ENCODE measurements at places on chromosomes 11 and 22. TPM values are rescaled to one million over a fixed set of nuclear protein-coding genes. Genes with fewer than 3 reads are reported as not detected.

GRCh38 chr11:46733234-46733633 is 14.2 kb downstream of the F2 start:
- no peak for DNase-seq

DNA sequence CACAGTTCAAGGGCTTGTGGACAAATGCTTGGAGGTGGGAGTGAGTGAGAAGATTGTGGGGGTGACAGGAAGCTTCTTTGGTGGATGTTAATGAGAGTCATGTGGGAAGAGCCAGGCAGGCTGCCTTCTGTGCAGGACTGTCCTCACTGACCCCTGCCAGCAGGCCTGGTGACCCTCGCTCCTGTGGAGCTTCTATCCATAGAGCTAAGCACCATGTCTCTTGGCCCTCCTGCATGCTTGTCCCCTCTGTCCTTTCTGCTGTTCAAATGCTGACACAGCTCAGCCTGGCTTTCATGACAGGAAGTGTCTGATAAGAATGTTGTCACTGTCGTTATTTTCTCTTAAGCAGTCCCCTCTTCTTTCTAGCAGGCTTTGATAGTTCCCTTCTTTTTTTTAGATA is 37.6 kb downstream of the NAT10 start:
- no peak for DNase-seq

YAP1 gene
- 154 TPM for total RNA-seq

- DNase-seq: peak; percentile 16
Measured at GRCh38 chr22:17536269-17536668, 27.0 kb upstream of the SLC25A18 start.

MUC6 gene
- 173 TPM for total RNA-seq

GRCh38 chr11:86440305-86440716 is 65.6 kb downstream of the CCDC81 start:
- no peak for DNase-seq

DNA sequence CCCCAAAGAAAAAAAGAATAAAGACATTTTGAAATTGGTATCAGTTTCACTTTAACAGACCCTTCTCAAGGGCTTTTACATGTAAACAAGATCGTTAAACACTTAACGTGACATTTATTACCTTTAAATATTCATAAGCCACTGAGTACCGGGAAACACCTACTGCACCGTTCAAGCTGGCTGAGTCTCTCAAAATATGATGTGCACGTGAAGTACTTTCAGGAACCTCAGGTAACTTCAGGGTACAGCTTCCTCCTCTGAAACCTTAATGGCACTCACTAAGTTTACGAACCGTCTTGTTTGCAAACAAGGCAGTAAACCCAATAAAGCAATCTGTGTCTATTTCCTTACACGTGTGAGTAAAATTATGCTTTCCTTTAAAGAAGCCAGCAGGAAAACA is 105.5 kb upstream of the TENM4 start:
- DNase-seq: no peak

GRCh38 chr22:37599153-37599552 is 9.5 kb upstream of the GGA1 start:
- peak; percentile 85 for DNase-seq

- no peak for DNase-seq
Measured at GRCh38 chr22:50523806-50524675, 1.4 kb downstream of the SCO2 start.

DNA sequence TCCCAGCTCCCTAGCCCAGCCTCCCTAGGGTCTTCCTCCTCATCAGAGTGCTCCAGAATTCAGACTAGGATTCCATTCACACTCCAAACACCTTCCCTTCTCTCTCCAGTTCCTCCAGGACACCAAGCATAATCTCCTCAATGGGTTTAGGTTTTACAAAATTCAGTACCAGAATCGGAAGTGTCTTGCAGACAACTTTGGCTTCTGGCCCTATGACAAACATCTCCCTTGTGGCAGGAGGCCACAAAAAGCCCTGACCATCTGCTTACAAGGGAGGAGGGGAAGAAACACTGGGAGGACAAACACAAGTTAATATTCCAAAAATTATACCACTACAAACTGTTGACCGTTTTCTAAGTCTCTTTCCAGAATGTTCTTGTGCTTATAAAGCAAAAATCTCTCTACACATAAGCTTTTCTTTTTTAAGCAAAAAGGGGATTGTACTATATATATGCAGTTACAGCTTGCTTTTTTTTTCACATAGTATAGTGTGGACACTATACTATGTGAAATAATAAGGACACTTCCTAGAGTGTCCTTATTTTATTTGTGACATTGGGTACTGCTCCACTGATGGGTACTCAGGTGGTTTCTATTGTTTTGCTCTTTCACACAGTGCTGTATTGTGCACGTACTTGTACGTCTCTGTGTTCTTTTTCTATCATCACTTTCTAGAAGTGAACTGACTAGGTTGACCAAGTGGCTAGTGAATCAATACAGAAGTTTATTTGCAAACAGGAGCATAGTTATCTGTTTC is 78.7 kb downstream of the BDNF start:
- DNase-seq: no peak

DNA sequence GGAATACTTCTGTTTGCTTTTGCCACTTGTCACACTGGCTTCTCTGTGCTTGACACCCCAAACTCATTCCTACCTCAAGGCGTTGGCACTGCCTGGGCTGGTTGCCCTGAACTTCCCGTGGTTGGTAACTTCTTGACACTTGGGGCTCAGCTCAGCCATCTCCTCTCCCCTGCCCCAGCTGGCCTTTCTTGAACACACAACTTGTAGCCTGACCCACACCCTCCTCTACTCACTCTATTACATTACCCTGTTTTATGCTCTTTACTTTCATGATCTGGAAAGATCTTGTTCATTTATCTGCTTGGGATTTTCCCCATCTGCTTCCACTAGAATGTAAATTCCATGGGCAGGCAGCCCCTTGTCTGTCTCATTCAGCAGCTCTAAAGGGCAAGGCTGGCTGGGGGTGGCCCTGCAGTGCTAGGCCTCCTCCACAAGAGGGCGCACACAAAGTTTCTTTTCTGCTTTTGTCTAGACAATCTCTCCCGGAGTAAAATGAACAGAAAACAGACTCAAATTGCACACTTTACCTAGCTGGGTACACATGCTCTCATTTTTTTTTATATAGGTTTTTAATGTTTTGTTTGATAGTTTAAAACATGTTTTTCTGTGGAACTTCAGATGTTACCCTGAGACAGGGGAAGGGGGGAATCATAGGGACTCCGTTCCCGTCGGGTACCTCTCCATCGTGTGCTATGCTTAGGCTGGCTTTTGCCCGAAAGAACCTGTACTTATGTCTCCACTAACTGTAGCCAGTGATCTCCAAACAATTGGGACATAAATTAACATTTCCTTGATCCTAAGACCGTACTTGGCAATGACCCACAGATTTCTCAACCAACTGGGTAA is 16.4 kb upstream of the MRGPRX2 start:
- DNase-seq: peak; percentile 44

HBG2 gene
- 13.2 TPM for total RNA-seq

KCNJ1 gene
- not detected for total RNA-seq

OR52L1 gene
- not detected for total RNA-seq

GRCh38 chr11:9575260-9576240 is 2.1 kb downstream of the WEE1 start:
- DNase-seq: peak; percentile 73

- DNase-seq: no peak
Measured at GRCh38 chr11:131859538-131860210, 489.3 kb downstream of the NTM start.

EFCAB6 gene
- 4.1 TPM for total RNA-seq

IGSF22 gene
- 4.9 TPM for total RNA-seq

DNA sequence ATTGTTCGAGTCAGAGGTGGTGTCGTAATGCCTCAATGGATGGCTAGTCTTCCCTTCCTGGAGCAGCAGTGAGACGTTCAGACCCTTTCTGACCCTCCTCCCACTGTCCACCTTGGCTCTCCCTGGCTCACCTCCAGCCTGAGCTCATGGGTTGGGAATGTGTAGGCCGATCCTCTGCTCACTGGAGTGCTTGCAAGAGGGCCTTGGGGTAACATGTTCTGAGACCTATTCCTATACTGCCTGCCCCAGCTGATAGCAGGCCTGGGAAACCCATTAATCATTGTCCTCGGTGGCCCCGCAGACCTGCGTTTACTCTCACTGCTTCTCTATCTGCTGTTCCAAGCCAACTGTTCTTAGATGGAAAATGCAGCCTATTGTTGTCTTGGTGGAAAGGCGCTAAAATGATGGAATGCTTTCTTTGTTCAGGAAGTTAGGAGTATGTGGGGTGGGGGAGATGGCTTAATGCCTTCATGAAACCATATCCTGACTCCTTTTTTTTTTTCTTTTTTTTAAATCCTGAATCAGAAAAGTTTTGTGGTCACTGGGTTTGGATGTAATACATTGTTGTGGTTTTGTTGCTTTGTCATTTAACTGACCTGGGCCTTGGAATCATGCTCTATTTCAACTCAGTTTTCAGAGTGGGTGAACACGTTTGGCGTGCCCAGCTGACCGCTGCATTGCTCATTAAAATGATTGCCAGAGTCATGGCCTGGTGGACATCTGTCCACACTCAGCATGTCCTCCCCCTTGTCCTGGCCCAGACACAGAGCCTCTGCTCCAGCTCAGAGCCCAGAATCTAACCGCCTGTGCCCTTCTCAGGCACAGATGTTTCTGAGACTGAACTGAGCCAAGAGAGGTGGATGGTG is 72.5 kb downstream of the MICAL2 start:
- no peak for DNase-seq

PANX3 gene
- not detected for total RNA-seq

ZNF214 gene
- 4.1 TPM for total RNA-seq

TBC1D10A gene
- 48.4 TPM for total RNA-seq

DNA sequence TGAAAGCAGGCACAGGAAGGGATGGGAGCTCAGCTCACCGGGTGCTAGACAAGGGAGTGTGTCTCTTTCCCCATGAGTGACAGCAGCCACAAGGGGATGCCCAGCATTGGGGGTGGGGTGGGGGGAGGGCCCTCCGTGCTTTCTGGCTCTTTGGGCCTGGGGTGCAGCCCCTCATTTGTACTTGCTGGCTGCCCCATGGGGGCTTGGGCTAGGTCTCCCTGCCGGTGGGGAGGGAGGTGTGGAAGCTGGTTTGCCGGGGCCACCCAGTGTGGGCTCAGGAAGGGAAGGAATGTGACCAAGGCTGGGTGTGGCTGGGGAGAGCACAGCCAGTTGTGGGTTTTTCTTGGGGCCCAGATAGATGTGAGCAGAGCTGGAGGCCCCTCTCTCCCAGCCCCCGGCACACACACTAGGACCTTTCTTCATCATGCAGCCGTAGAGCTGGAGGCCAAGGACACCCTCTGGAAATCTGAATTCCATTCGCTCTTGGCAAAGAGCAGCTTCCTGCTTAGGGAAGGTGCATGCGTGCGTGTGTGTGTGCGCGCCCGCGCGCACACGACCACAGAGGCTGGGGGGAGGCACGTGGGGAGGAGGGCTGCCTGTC is 25.8 kb downstream of the KCNQ1OT1 start:
- no peak for DNase-seq

TSSK2 gene
- total RNA-seq: not detected

MRGPRX4 gene
- total RNA-seq: not detected

- DNase-seq: no peak
Measured at GRCh38 chr11:43359422-43359818, 700 bp downstream of the TTC17 start.

- DNase-seq: no peak
Measured at GRCh38 chr11:128262463-128263345, 324.7 kb downstream of the ETS1 start.

GRCh38 chr22:23835484-23836144 is 3.2 kb downstream of the DERL3 start:
- DNase-seq: no peak

- peak; percentile 90 for DNase-seq
Measured at GRCh38 chr22:38176170-38176741, 5.4 kb downstream of the PLA2G6 start.

CCDC116 gene
- 0.37 TPM for total RNA-seq

- DNase-seq: no peak
Measured at GRCh38 chr11:134583397-134583990, 171.5 kb upstream of the B3GAT1 start.

- no peak for DNase-seq
Measured at GRCh38 chr11:6201481-6201880, 2.5 kb downstream of the OR52W1 start.

GRCh38 chr11:975827-976226 is 50.2 kb downstream of the AP2A2 start:
- DNase-seq: no peak

POLD3 gene
- 17.2 TPM for total RNA-seq

DNA sequence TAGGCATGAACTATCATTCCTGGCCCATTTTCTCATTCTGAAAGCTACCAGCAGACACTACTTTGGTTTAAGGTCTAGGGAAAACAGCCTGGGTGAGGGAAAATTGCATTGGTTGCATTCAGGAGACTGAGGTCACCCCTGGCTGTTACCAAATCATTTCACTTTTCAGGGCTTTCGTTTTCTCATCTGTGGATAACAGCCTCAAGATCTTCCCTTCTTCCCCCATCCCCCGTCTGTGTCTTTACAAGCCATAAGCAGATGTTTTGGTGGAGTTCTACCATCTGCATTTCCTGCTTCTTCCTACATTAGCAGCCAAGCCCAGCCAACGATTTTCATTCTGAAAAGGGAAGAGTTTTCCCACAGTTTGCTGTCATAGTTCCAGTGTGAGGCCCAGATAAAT is 130.4 kb downstream of the HIPK3 start:
- no peak for DNase-seq

GRCh38 chr11:363948-364761 is 5.1 kb upstream of the B4GALNT4 start:
- no peak for DNase-seq
